ENCODE measurements at places on chromosomes 3 and 15.

- DNase-seq = no peak
Observed at GRCh38 chr15:94655249-94655880, 424.0 kb downstream of the MCTP2 start.

DNA sequence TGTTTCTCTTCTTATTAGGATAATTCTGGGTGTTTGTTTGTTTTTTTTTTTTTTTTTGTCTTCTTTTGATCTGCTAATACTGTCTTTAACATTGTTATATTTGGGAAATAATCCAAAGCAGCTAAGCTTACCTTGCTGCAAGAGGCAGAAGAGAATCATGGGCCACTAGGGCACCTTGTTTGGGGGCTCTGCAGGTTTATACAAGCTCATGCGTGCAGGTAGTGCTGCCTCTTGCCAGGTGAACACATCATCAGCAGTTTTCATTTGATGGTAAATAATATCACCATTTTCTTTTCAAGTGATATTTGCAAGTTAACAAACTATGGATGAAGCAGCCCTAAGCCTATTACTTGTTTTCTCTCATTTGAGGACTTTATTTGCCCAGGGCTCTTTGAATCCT lies 37.9 kb downstream of the MAP3K13 start:
- no peak for DNase-seq

DNA sequence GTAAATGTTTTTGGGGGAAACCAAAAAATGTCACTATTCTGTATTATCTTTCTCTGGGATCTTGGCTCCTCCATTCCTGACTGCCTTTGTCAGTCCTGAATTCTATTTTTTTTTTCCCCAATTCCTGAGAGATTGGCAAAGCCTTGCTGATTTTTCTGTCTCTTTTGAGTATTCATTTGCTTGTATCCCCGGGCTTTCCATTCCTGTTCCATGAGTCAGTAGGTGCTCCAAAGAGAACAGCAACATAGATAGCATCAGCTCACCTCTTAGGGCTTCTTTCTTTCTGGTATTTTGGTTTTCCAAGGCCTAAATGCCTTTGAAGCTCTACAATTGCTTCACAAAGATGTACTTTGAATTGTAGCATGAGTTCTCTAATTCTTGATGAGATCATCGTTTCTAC lies 271.7 kb upstream of the LRRC3B start:
- DNase-seq = no peak

DNA sequence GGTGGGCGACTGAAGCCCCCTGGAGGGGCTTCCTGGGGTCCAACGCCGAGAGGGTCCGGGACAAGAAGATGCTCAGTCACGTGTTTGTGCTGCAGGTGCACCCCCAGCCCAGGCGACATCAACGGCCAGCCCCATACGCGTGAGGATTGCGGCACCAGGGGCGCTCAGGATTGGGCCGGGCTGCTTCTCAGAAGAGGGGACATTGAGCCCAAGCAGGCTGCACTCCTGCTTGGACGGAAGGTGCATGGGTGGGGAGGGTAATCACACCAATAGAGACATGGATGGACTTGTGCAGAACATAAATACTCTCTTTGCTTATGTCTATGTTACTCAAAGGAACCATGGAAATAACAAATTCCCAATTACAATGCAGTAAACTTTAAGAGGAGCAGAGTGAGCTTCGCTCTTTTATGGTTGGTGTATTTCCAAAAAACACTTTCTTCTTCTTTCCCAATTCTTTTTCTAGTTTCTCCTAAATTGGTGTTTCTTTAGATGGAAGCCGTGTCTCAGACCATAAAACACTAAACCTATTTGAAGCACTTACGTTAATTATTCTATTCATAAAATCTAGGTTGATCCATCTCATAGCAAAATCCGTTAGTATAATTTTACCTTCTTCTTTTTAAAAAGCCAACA lies 182.7 kb downstream of the GOLGA6L6 start:
- no peak for DNase-seq

DNA sequence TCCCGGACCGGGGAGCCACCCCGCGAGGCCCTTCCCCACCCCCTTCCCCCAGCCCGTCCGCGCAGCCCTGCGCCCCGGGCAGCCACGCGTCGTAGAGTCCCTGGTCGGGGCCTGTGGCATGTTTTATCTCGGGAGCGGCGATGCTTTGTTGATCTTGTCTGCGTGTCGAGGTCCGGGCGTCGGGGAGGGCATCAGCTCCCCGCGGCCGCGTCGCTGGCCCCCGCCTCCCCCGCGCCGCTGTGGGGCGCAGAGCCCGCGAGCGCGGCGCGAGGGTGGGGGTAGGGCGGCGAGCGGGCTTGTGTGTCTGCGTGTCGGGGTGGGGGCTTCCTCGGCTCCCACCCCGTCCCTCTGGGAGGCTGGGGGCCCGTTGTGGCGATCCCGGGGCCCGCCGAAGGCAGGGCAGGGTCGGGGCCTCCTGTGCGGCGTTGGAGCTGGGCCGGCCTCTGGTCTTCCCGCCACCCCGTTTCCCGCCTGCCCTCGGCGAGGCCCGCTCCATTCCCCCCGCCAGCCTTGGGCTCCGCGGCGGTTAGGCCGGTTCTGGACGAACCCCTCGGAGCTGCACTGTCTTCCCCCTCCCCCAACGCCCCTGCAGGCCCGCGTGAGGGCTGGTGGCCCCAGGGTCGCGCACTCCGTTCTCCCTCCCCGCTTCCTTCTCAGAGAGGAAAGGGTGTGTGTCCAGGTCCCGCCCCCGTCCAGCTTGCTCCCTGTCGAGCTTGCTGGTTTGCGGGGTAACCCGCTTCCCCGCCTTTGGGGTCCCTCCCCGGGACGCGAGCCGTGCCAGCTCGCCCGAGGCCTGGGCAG lies 695 bp downstream of the GMPS start:
- DNase-seq = no peak

DNA sequence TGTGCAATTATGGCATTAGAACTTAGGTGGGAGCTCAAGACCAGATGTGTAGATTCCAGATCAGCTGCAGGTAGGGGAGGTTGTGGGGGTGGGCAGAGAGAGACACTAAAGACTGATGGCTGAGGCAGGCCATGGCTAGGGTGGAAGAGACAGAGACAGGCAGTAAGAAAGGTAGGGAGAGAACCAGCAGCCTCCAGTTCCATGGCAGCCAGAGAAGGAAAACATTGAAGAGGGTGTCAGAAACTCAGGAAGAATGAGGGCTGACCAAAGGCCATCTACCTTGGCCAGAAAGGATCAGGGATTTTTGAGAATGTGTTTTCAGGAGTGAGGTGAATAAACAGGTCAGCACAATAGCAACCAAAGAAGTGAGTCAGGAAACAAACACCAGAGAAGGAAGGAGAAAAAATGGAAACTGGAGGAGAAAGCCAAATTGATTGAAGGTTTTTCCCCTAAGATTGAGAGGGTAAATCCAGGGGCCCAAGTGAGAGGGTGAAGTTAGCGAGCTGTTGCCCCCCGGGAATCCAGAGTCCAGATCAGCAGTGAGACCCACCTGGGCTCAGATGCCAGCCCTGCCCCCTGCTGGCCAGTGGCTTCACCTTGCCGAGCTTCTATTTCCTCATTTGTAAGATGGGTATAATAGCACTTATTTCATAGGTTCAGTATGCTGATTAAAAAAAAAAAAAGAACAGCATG lies 41.0 kb downstream of the ABHD2 start:
- no peak for DNase-seq

- no peak for DNase-seq
Observed at GRCh38 chr3:108241721-108242120, 19.5 kb upstream of the IFT57 start.

DNA sequence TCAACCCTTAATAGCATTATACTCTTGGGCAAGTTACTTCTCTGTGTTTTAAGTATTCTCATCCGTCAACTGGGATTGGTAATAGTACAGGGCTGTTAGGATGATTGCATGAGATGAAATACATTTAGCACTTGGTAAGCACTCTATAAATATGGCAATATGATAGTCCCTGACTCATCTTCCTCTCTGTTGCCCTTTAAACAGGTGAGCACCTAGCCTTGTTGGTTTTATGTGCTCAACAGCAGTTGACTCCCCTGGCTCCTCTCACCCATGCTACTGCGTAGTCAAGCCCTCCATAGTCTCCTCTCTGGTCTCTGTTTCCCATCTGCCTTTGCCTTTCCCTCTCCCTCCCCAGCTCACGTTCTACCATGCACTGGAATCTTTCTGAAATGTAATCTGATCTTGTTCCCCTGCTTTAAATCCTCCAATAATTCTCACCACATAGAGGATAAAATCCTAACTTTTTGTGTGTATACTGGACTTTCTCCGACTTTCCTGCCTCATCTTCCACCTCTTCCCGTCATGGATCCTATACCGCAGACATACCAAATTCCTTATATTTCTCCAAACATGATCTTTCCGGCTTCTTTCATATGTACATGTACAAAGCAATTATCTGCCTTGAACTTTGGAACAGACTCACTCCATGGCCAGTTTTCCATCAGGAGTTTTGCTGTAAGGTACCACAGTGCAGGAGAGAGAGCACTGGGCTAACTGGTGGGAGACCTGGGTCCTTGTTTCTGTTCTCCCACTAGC lies 42.3 kb downstream of the FSD2 start:
- no peak for DNase-seq

GRCh38 chr15:98537516-98538060 lies 110.8 kb upstream of the IGF1R start:
- no peak for DNase-seq

DNA sequence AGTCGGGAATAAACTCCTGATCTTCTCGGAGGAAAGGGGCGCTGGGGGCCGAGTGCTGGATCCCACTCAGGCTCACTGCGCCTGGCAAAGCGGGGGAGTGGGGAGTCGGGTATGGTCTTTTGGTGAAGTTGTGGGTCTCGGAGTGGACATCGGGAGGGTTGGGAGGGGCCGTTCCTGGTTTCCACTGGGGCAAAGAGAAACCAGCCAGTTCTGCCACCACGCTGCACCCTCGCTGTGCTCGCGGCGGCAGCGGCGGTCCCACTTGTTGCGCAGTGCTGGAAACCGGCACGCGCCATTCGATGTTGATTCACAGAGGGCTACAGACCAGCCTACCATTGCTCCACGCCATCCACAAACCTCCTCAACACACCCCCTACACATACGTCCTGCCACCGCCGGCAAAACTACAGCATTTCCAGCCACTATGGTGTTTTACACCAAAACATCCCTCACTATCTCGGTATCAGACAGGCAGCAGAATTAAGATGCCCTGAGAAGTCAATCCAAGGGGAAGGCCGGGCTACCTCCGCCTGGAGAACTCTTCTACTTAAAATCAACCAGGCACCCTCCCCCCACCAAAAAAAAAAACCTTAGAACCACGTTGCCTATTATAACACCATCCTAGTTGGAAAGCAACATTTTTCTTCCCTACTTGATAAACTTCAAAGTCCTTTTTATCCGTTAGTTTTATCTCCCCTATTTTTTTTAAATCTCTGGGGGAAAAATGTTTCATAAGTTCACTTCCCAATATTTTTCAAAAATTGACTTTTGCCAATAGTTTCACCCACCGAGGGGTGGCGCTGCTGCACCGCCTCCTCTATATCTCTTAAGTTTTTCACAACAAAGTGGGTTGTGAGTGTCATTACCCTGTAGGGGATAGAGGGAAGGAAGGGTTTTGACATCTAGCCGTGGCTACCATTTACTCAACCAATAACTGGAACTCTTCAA lies 3.6 kb downstream of the BCL6 start:
- DNase-seq = peak; percentile 77

GRCh38 chr3:139934613-139935015 lies 371 bp upstream of the CLSTN2 start:
- peak; percentile 78 for DNase-seq

- DNase-seq = peak; percentile 89
Observed at GRCh38 chr15:91208371-91208770, 108.3 kb downstream of the SV2B start.

DNA sequence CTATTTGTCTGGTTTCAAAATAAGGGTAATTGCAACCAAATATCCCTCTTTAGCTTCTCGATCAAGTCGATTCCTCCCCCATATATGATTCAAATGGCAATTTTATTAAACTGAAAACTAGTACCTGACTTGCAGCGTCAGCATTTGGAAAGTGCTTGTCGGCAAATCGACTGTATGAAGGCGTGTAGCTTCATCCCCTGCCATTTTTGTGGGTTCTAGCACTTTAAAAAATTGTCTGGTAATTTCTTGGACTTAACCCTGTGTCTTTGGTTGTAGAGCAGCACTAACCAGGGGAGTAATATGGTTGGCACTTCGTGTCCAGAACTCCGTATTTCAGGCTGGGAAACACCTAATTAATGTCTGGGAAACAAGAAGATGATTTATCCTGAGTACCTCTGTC lies 573 bp downstream of the MME start:
- DNase-seq = no peak

DNA sequence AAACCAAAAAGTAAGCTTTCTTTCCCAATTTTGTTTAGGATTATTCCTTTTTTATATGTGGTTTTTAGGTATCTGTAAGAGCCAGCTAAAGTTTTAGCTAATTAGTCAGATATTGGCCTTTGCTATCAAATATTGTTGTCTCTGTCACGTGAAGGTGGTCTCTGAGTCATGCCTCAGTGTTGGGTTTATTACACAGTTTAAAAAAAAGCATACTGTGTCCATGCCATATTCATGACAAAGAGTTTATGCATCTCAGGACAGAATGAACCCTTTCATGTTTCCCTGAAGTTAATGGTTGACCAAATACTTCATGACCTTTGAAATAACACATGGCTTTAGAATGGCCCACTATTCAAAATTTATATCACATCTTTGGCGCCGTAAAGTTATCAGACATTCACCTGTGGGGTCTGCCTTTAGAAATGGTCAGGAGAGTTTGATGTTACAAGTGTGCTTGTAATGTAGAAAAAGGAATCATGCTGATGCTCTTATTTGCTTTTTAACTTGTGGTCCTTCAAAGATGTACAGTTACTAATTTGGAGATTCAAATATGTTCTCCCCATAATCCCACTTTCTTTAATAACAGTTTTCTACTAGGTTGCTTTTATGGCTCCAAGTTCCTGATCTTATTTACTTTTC lies 101.5 kb downstream of the MYRIP start:
- no peak for DNase-seq

DNA sequence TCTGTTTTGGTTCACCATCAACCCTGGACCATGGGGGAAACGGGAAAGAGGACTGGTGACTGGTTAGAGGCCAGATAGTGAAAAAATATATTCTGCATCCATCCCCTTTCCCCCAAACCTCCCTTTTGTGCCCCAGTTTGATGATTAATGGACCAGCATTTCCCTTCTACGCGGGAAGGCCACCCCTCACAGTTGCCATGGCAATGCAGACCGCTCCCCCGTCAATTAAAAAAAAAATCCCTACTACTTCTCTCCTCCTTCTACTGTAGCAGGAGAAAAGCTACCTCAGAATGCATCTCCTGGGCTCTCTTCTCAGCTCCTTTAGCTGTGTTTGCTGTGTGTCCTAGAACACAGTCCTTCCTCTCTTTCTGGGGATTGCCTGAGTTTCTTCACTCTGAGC lies 4.0 kb downstream of the BAHD1 start:
- DNase-seq = no peak

DNA sequence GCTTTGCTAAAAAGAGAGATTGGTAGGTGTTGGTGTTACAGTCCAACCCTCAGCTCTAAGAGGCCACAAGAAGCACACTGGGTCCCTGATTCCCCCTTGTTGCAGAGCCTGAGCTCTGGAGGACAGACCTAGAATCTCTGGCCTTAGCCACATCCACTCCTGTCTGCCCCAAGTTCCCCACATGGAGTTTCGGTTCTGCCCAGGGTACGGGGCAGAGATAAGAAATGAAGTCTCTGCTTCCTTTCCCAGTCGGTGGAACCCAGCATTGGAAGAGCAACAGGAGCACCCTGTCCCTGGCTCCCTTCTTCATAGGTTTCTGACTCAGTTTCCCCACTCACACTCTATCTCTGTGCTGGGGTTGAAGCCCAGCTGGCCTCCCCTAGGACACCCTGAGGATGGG lies 13.2 kb downstream of the PRR23E start:
- no peak for DNase-seq

Measured in NCI-H1694 treated with DMSO at 0.1 percent for 48 hours (cell line).